Esophagus squamous epithelium (tissue), 5 donors: ENCODE measurements at places on chromosomes 4 and X.
A peak's percentile ranks its signal among the peaks of the same experiment; 100 is the strongest.

- DNase-seq: peak; percentile 7
- H3K27ac ChIP-seq: no peak overlapping the region
- H3K27me3 ChIP-seq: no peaks in the 10 kb centered on the region
- no peaks in the 10 kb centered on the region for H3K36me3 ChIP-seq
- H3K4me1 ChIP-seq: no peaks in the 10 kb centered on the region
Observed at GRCh38 chrX:131778269-131779218, 234.7 kb downstream of the OR13H1 start.

DNA sequence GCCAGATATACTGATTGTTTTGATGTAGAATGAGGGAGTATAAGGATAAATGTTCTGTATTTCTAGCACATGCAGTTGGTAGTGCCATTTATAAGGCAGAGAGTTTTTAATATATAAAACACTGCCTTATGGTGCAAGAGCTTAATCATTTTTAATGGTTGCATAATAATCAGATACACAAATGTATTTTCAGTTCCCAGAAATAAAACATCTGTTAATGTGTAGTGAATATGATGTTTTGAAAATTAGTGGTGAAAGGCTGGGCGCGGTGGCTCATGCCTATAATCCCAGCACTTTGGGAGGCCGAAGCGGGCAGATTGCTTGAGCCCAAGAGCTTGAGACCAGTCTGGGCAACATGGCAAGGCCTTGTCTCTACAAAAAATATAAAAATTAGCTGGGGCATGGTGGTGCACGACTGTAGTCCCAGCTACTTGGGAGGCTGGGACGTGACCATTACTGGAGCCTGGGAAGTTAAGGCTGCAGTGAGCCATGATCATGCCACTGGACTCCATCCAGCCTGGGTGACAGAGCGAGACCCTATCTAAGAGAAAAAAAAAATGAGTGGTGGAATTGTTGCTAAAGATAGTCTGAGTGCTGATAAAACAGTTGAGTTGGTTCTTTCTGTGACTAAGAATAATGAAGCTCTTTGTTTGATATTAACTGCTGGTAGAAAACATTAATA, 29.3 kb downstream of the CLCN3 start:
- H3K4me1 ChIP-seq: no peaks in the 10 kb centered on the region
- no peak overlapping the region for H3K27ac ChIP-seq
- H3K4me3 ChIP-seq: no peak overlapping the region
- H3K27me3 ChIP-seq: no peaks in the 10 kb centered on the region
- DNase-seq: no peak

DNA sequence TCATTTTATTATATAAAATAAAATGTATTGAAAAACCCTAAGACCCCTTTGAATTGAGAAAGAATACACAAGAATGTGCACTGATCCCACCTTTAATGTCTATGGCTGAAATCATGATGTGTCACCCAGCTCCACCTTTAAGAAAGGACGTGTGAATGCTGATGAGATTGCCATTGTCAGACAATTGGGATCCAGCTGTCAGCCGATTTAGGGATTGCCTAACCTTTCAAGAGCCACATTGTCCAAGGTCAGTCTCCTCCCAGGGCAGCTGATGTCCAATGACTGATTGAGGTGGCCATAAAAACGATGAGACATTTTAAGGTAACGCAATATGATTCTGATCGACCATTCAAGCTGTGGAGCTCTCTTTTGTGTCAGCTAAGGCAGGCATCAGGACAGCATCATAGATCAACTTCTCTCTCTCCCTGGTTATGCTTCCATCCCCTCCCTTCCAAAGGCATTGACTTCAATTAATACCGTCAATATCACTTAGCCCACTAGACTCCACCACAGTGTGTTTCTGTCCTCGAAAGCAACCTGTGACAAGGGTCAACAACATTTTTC, 1676.4 kb downstream of the PCDH7 start:
- no peak overlapping the region for H3K4me3 ChIP-seq
- DNase-seq: no peak

GRCh38 chr4:102281171-102281839, 64.0 kb downstream of the SLC39A8 start:
- H3K27ac ChIP-seq: no peak overlapping the region
- no peaks in the 10 kb centered on the region for H3K4me1 ChIP-seq
- no peaks in the 10 kb centered on the region for H3K27me3 ChIP-seq

- DNase-seq: no peak
- H3K36me3 ChIP-seq: no peaks in the 10 kb centered on the region
- H3K27ac ChIP-seq: no peak overlapping the region
- no peaks in the 10 kb centered on the region for H3K4me1 ChIP-seq
- H3K27me3 ChIP-seq: no peaks in the 10 kb centered on the region
Observed at GRCh38 chr4:94933799-94934198, 176.0 kb downstream of the BMPR1B start.

DNA sequence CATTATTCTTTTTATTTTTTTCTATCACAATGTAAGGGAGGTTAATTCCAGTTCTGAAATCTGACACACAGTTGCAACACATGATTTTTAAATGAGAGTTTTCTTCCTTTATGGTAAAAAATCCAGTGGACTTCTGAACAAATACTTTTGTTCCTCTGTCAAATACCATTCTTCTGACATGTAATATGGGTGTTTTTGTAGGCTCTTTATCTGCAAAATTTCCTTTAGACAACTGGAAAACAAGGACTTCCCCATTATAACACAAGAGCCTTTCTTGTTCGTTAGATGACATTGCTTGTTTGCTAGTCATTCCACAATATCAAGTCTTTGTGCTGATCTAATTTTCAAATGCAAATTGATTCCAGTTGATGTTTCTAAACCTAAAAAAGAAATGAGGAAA, 7.7 kb downstream of the FANCB start:
- H3K27me3 ChIP-seq: no peaks in the 10 kb centered on the region
- no peak for DNase-seq
- no peak overlapping the region for H3K27ac ChIP-seq
- H3K36me3 ChIP-seq: no peaks in the 10 kb centered on the region
- H3K4me3 ChIP-seq: no peak overlapping the region
- H3K4me1 ChIP-seq: no peaks in the 10 kb centered on the region

- no peaks in the 10 kb centered on the region for H3K36me3 ChIP-seq
- no peaks in the 10 kb centered on the region for H3K4me1 ChIP-seq
- no peak for DNase-seq
- H3K27ac ChIP-seq: no peak overlapping the region
- no peaks in the 10 kb centered on the region for H3K27me3 ChIP-seq
Observed at GRCh38 chr4:86264241-86264640, 95.6 kb downstream of the MAPK10 start.

GRCh38 chr4:67556436-67556835, 2.1 kb upstream of the STAP1 start:
- peaks cover 13% of the 10 kb centered on the region for H3K4me1 ChIP-seq
- H3K36me3 ChIP-seq: no peaks in the 10 kb centered on the region
- no peaks in the 10 kb centered on the region for H3K27me3 ChIP-seq
- DNase-seq: no peak
- no peak overlapping the region for H3K4me3 ChIP-seq

DNA sequence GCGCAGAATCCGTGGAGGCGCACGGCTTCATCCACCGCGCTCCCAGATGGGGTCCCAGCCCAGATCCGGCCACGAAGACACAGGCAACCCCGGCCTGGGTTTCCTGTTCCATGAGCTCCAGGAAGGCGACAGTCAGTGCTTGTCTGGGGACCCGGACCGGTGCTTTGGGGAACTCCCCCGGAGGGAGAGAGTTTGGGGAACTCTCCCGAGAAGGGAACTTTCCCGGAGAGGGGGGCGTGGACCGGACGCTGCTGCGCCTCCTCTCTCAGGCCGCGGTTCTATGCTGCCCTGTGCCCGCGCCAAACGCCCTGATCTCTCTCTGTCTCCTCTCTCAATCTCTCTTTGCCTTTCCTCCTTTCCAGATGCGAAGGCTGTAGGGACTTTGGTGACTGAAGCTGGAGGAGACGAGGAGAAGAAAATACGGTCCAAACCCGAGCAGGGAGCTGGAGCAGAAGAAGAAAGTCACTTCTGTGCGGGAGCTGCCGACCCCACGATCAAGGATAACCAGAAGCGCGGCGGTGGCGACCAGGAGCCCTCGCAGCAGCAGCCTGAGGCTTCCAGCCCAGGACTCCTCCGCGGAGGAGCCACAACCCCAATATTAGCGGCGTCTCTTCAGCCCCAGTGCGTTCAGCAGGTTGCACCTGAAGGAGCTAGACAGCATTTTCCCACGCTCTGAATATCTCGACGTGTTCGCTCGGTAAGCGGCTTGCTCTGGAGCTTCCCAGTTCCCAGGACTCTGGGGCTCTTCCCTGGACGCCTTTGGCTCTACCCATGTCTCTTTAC, 47.6 kb upstream of the NKAP start:
- peaks cover 17% of the 10 kb centered on the region for H3K4me1 ChIP-seq
- peaks cover 4% of the 10 kb centered on the region for H3K27me3 ChIP-seq
- peak overlapping the region; percentile 22 for H3K4me3 ChIP-seq
- no peak for DNase-seq
- no peaks in the 10 kb centered on the region for H3K36me3 ChIP-seq
- no peak overlapping the region for H3K27ac ChIP-seq

DNA sequence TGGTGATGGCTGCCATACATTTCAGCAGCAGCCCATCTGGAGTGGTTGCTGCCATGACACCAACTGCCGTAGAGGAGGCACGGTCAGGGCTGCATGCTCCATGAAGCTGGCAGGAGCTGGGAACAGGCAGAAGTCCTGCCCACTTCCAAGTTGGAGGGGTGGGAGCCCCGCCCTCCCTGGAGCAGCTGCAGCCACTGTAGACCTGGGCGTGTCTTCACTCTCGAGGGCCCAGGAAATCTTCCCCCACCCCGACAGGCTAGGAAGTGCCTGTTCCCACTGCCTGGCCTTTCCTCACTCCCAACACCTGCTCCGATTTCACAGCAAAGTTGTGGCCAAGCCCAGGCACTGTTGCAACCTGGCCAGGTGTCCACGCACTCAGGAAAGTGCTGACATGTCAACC, 42.3 kb downstream of the NALF2 start:
- no peak overlapping the region for H3K4me3 ChIP-seq
- no peaks in the 10 kb centered on the region for H3K36me3 ChIP-seq
- no peak overlapping the region for H3K27ac ChIP-seq
- no peaks in the 10 kb centered on the region for H3K4me1 ChIP-seq

DNA sequence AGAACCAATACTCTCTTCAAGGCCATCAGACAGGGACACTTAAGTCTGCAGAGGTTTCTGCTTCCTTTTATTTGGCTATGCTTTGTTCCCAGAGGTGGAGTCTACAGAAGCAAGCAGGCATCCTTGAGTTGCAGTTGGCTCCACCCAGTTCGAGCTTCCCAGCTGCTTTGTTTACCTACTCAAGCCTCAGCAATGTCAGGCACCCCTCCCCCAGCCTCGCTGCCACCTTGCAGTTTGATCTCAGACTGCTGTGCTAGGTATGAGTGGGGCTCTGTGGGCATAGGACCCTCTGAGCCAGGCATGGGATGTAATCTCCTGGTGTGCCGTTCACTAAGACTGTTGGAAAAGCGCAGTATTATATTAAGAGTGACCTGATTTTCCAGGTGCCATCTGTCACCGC, 12.6 kb upstream of the UGT2B15 start:
- no peaks in the 10 kb centered on the region for H3K27me3 ChIP-seq
- H3K4me3 ChIP-seq: no peak overlapping the region
- H3K4me1 ChIP-seq: no peaks in the 10 kb centered on the region
- H3K27ac ChIP-seq: no peak overlapping the region
- H3K36me3 ChIP-seq: no peaks in the 10 kb centered on the region
- no peak for DNase-seq

DNA sequence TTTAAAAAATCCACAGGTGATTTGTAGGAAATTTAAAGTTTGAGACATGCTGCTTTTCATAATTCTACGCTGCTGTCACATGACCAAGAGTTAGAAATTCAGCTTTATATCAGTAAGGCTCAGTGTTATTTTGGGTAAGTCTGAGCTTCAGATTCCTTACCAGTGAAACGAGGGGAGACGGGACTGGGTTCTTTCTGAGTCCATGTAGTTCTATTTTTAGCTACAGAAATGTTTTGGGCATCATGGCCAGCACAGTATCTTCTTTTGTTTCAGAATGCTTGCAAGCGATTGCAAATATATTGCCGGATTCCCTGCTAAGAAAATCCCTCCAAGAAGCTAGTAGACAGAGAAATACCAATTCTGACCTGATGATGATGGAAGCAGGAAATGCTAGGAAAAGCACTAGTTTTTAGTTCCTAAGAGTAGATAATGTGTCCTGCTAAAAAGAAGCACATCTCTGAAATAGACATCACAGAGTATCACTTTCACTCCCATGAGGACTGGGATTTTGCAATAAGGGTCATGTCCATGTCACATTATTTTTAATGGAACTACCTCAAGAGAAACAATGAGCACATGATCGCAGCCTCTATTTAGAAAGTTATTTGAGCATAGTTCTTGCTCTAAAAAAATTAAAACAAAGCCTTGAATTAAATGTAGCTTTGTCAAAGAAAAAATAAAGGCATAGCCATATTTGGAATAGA, 10.9 kb downstream of the ATP1B4 start:
- no peaks in the 10 kb centered on the region for H3K27me3 ChIP-seq
- H3K36me3 ChIP-seq: no peaks in the 10 kb centered on the region
- no peak overlapping the region for H3K27ac ChIP-seq
- DNase-seq: no peak

DNA sequence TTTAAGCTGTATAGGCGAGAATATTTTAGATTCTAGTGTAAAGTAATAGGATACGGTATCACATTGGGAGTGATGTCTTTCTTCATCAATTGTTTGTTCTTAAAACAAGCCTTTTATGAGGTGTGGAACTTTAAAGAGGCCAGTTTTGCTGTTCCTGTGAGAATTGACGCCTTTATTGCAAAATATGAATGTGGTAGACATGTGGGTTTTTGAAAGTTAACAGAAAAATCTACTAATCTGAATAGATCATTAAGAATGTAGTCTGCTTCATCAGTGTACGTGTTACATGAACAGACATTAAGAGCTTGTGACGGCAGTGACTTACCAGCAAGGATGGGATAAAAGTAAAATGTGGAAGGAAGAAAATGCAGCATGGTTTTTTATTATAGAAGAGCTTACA, 63.8 kb downstream of the STOX2 start:
- no peaks in the 10 kb centered on the region for H3K27me3 ChIP-seq
- DNase-seq: no peak
- H3K4me3 ChIP-seq: no peak overlapping the region
- no peak overlapping the region for H3K27ac ChIP-seq

GRCh38 chr4:60683973-60684372, 516.2 kb upstream of the ADGRL3 start:
- no peaks in the 10 kb centered on the region for H3K4me1 ChIP-seq
- H3K4me3 ChIP-seq: no peak overlapping the region
- no peak for DNase-seq
- no peaks in the 10 kb centered on the region for H3K27me3 ChIP-seq
- no peaks in the 10 kb centered on the region for H3K36me3 ChIP-seq

DNA sequence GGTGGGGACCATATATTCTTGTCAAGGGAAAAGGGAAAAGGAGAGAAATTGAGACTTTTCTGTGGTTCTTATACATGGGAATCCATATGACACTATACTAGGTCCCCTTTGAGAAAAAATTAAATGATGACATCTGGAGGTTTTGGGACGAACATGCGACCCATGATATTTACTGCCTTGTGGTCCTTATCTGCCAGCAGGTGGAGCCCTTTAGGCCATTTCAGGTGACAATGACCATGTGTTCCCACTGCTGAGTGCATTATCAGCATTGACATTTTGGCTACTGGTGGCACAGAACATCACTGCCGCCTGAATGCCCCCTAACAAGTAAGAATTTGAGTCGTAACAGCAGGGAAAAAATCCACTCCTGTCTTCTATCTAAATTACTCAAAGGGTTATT, 843.4 kb downstream of the FSTL5 start:
- H3K36me3 ChIP-seq: no peaks in the 10 kb centered on the region
- no peak overlapping the region for H3K4me3 ChIP-seq
- no peaks in the 10 kb centered on the region for H3K4me1 ChIP-seq
